SK-N-DZ (cell line): ENCODE measurements at places on chromosomes 1 and 21.

- DNase-seq = no peak
Observed at GRCh38 chr1:15678578-15678977, 5.5 kb upstream of the PLEKHM2 start.

DNA sequence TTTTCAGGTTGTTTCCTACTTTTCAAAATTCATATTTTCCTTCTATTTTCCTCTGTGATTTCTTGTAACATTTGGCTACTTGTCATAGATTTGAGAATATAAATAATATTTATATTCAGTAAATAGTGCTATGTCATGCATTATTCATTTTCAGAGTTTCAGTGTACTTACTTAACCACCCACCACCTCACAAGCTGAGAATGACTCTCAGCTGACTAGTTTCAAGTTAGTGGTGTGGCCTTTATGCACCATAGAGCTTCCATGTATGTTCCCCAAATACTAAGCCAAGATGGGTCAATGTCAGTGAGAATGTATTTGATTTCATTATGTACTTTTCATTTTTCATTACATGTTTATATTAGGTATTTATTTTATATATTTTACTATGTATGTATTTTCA lies 56.9 kb upstream of the RGS1 start:
- DNase-seq = no peak

DNA sequence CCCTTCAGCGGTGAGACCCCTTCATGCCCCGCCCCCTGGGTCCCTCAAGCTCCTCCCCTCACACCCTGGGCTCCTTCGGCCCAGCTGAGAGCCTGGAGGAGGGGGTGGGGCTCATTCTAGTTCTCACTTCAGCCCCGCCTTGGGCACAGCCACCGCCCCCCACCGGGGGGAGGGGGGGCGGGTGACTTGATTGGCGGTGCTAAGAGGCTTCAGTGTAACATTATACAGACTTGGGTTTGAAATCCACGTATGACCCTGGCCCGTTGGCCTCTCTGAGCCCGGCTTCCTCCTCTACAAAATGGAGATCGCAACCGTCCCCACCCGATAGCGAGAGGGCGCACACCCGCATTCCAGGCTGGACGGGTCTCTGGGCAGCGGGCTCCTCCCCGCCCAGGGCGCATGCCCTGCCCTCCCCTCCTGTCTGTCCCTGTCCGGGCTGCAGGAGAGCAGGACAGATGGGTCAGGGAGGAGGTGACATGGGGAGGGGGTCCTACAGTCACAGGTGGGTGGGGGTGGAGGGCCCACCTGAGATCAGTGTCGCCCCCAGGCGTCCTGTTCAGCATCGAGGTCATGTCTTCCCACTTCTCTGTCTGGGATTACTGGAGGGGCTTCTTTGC lies 5.1 kb downstream of the CLCNKB start:
- DNase-seq = peak; percentile 36

- no peak for DNase-seq
Observed at GRCh38 chr21:38712664-38713063, 93.1 kb upstream of the ETS2 start.

DNA sequence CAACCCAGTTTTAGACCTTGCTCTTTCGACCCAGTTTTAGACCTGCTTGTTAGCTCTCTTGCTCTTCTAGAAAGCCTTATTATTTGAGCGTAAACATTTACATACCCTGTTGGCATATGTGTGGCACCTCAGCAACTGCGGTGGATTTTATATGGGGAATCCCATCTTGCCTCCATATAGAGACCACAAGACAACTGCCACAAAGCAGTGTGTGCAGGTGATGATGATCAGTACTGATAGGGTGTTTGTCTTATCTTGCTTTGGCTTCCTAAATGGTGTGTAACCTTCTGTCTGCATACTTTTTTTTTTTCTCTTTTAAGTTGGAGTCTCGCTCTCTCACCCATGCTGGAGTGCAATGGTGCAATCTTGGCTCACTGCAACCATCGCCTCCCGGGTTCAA lies 1270.8 kb downstream of the MRPL39 start:
- DNase-seq = no peak

DNA sequence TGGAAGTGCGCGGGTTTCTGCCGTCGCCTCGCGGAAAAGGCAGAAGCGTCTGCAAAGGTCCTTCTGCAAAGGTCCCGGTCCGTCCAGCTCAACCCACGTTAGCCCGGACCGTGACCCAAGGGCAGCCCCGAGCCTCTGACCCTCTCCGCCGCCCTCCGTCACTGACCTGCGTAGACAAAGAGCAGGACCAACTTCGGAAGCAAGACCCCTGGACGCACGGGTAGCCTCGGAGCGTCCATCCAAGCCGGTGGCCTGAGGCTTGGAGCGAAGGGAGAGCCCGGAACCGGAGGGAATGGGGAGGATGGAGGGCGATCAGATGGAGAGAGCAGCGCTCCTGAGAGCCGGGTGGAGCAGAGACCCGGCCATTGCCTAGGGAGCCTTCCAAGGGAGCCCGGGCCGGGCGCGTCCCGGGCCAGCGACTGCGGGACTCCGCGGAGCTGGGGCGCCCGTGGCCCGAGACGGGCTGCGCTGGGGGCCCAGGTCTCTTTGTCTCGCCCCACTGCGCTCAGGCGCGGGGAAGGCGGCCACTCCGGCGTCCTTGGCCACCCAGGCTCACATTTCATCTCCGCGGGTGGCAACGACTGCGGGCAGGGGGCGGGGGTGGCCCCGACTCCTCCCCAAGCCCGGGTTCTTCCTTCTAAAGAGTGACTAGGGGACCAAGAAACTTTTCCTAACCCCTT lies at the start of gene CYYR1:
TSS of gene CYYR1 (minus strand) at position 585 of the 680 bp plus-strand sequence. CDS start at position 239, 346 bp downstream.
- DNase-seq = no peak

DNA sequence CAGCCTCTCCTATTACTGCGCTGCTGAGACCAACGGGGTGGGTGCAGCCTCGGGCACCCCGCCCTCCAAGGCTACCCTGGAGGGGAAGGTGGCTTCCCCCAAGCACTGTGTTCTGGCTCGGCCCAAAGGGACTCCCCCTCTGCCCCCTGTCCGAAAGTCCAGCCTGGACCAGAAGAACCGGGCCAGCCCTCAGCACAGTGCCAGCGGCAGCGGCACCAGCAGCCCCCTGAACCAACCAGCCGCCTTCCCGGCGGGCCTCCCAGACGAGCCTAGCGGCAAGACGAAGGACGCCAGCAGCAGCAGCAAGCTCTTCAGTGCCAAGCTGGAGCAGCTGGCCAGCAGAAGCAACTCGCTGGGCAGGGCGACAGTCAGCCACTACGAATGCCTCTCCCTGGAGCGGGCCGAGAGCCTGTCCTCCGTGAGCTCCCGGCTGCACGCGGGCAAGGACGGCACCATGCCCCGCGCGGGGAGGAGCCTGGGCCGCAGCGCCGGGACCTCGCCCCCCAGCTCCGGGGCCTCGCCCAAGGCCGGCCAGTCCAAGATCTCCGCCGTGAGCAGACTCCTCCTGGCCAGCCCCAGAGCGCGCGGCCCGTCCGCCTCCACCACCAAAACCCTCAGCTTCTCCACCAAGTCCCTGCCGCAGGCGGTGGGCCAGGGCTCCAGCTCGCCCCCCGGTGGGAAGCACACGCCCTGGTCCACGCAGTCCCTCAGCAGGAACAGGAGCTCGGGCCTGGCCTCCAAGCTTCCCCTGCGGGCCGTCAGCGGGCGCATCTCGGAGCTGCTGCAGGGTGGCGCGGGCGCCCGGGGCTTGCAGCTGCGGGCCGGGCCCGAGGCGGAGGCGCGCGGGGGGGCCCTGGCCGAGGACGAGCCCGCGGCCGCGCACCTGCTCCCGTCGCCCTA lies 533.1 kb downstream of the KIF26B start:
- DNase-seq = peak; percentile 9

DNA sequence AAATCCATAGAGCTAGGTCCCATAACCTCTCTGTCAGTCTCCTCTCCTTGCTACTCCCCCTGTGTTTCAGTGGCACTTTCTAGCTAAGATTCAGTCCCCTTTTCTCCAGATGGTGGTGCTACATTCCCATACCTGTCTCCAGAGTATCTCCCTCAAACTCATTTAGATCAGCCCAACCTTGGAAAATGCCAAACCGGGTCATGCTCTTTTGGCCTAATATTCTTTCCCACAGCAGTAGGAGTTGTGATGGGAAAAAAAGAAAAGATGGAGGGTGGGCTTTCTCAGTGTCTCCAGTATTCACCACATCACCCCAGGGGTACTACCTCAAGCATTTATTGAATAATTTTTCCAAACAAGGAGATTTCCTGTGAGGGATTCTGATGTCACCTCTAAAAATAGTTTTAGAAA lies 3.2 kb upstream of the RXFP4 start:
- DNase-seq = peak; percentile 74

DNA sequence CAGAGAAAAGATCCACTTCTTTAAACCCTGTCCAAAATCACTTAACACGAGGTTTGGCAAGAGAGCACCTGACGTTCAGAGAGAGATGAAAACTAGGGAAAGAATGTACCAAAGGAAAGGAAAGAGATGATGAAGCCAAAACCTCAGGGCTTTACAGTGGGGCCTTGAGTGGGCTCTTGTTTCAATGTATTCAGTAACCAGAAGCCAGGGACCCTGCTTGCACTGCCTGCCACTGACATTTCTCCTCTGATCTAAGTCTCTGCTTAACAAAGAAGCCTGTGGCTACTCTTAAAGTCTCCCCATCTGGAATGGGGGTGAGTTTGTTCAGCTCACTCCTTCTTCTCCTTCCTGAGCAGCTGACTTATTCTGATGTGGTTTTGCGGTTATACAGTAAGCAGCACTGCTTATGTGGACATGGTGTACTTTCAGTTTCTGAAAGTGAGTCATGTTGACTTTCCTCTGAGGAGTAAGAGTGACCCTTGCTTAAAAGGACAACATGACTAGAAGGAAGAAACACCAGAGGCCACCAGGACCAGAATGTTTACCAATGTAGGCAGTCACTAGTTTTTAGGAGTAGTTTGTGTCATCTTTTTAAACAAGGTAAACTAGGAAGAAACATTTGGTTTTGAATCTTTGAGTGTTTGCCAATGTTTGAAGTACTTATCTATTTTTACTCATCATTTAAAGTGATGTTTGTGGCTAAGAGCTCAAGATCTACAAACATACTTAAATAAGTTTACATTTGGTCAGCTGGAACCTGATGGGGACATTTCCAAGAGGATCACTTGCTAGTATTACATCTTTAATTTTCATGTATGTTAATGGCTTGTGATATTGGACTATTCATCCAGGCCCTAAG lies 87.4 kb downstream of the FASLG start:
- DNase-seq = no peak
